ENCODE measurements at places on chromosomes 1 and 21.

DNA sequence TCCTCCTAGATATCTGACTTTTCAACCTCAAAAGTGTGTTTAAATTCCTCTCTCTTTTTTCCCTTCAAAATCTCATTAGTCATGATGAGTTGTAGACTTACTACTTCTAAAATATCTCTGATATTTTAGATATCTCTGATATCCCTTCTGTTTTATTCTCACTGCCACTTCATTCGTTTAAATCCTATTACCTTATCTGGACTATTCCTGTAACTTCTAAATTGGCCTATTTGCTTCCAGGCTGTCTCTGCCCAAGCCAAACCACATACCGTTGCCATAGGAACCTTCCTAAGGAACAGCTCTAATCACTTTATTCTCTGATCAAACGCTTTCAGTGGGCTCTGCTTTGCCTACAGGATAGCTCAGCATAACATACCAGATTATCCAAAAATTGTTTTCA lies 333.1 kb upstream of the CHRM3 start:
- no peak for ATAC-seq

GRCh38 chr1:235470741-235471439 lies 33.4 kb downstream of the B3GALNT2 start:
- ATAC-seq: no peak

- ATAC-seq: peak; percentile 73
Observed at GRCh38 chr1:170209125-170209524, 63.4 kb downstream of the NTMT2 start.

DNA sequence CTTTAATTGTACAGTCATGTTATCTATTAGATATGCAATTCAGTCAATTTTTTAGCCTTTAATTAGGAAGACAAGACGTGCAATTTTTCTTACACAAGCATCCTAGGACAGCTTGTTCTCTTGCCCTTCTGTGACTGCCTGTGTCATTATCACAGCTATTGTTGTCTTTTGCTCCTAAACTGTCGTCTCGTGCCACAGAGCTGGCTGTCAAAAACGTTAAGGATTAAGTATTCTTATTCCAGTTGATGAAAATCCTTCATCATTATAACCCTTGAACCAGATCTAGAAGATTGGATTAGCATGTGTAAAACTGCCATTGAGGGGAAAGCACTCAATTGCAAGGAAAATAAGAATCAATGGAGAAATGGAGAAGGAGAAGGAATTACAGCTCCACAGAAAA lies 43.8 kb upstream of the AIM2 start:
- ATAC-seq: no peak

DNA sequence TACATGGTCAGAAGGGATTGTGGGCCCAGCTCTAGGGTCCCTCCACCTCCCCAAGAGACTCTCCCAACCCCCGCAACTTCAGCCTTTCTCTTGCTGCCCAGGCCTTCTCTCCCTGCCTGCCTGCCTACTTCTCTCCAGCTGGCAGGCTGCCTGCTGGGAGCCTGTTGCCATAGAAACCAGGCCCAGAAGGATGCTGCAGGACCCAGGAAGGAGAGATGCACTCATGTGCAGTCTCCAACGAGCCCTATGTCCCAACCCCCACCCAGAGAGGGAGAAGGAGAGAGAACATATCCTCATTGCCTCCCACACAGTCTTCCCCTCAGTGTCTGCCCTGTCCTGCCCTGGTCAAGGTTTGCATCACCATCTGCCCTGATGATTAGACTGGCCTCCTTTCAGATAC lies 10.8 kb upstream of the SMIM12 start:
- peak; percentile 28 for ATAC-seq

- no peak for ATAC-seq
Observed at GRCh38 chr1:197638316-197638715, 137.0 kb downstream of the DENND1B start.

- no peak for ATAC-seq
Observed at GRCh38 chr1:1051127-1051810, 22.8 kb downstream of the RNF223 start.

GRCh38 chr1:42931911-42932422 lies 26.7 kb downstream of the SLC2A1 start:
- ATAC-seq: peak; percentile 83

- no peak for ATAC-seq
Observed at GRCh38 chr21:45026066-45026745, 48.2 kb upstream of the ADARB1 start.

DNA sequence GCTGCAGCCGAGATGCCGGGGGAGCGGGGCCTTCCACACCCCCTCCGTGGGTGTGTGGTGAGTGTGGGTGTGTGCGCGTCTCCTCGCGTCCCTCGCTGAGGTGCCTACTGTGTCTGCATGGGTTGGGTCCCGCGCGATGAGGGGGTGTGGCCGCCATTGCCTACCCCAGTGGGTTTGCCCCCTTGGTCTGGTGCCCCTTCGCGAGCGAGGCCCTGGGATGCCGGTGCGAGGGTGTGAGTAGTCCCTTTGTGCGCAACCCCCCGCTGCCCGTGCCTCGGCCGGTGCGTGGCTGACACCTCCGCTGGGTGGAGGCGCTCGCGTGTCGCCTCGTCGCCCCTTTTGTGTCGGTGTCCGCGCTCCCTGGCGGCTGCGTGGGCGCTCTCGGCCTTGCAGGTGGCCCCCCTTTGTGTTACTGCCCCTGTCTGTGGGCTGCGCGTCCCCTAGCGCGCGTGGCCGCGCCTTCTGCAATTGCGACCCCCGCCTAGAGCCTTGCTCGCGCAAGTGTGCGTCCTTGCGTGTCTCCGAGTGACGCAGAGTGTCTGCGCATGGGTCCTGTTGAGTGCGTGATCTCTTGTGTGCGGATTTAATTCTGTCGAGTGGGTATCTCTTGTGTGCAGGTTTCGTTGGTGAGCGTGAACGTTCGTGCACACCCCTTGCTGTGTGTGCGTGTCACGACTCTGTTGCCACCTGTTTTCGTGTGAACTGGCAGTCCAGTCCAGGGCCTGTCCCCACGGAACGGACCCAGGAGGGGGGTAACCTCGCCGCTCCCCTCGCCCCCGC lies 553 bp downstream of the TTC3 start:
- ATAC-seq: peak; percentile 28

GRCh38 chr1:190376044-190376443 lies 101.6 kb downstream of the BRINP3 start:
- no peak for ATAC-seq

DNA sequence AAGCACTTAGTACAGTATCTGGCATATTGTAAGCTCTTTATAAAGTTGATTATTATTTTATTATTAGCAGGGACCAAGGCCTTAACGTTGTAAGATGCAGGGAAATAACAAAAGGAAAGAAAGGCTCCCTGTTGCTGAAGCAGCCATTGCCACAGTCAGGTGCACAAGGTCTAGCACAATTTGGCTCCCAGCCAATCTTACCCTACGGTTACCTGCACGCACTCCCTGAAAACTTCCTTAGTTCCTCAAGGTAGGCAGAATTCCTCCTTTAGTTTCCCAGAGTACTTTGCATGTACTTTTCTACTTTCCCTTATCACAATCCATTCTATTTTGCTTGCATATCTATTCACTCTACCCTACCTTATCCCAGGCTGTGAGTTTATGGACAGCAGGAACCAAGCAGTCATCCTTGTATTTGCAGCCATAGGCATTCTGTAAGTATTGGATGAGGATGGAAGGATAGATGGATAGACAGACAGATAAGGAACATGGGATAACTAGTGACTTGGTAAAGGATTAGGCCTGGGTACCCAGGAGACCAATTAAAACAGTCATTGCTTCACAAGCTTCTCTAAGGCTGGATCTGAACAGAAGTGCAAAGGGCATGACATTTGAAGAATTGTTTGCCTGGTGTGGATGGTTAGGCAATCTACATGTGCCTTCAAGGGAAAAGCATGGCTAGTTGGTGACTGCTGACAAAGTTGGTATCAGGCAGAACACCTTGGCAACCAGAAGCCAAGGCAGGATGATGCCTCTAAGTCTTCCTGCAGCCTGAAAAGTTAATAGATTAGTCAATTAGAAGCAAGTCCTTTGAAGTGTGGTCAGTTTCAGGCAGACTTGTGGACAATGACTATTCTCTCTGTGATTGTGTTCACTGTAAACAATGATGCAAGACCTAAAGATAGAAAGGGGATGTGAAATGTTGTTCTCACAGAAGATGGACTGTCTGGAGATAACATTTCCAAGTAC lies 20.8 kb upstream of the JAK1 start:
- no peak for ATAC-seq

- ATAC-seq: no peak
Observed at GRCh38 chr1:191065771-191066170, 588.1 kb upstream of the BRINP3 start.

DNA sequence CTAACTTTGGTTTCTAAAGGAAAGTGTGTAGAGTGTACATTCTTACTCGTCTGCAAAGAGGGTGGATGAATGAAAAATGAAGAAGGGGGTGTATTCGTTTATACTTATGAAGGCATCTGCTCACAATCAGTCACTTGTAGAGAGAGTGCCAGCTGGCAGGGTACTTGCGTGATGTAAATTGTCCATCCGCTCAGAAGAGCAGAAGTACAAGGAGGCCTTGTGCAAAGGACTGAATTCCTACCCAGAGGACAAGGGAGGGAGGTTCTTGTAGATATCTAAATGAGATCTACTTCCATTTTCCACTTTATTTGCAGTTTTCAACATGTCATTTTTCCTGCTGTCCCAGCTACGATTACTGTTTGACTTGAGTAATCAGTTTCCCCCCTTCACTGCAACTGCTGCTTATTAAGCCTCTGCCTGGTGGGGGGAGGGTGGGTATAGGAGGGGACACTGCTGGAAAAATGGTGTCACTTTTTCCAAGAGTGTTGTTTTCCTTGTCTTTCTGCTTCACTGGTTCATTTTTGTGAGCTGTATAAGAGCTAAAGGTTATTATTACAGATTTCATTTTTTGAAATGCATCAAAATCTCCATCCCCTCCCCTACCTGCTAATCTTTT lies 67.3 kb downstream of the LAMC1 start:
- no peak for ATAC-seq

- ATAC-seq: no peak
Observed at GRCh38 chr1:245587435-245588115, 432.8 kb downstream of the KIF26B start.

GRCh38 chr21:42534421-42535378 lies 21.0 kb downstream of the SLC37A1 start:
- ATAC-seq: no peak

DNA sequence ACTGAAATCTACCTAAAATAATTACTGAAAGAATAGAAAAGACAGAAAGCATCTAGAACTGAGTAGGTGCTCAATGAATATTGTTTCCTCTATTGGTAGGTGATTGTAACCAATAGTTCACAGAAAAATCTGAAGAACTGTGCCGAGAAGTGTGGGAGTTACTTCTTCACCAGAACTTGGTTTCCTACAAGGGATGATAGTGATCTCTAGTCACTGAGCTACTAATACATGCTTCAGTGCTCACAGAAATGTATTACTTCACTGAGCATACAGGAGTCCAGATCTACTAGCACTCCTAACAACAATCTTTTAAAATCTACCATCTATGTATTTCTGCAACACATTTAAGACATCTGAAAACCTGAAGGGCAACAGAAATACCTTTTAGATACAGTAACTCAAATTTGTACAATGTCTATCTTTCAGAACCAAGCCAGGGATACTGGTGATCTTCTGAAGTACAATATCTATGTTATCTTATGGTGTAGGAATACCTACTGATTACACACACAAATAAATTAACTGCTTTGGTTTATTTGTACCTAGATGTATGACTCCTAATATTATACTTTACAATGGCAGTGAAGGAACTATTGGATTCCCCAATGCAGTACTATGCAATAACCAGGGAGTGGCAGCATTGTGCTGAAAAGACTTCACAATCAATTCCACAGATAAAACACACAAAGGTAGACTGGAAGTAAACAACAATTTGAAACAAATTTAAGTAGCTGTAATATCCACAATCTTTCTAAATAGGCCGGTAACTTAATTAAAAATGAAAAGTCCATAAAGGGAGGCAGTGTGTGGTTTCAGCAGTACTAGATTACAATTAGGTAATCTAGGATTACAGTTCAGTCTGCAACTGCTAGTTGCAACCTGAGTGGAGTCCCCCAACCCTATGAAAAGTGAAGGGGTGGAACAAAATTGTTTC lies 243.0 kb downstream of the SLC45A1 start:
- peak; percentile 63 for ATAC-seq

GRCh38 chr1:181499825-181500224 lies 16.5 kb downstream of the CACNA1E start:
- no peak for ATAC-seq

- ATAC-seq: peak; percentile 45
Observed at GRCh38 chr21:44722731-44723130, 11.4 kb upstream of the TSPEAR start.

DNA sequence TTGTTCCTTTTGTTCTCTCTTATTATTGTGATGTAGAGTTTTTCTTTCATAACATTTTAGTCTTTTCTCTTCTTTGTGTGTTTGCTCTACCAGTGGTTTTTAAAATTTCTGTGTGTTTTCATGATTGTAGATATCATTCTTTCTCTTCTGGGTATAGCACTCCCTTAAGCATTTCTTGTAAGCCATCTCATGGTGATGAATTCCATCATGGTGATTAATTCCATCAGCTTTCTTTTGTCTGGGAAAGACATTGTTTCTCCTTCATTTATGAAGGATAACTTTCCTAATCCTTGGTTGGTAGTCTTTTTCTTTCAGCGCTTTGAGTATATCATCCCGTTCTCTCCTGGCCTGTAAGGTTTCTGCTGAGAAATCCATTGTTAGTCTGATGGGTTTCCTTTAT lies 22.7 kb downstream of the CD55 start:
- ATAC-seq: no peak

- no peak for ATAC-seq
Observed at GRCh38 chr1:19410393-19410792, 74.9 kb downstream of the CAPZB start.

DNA sequence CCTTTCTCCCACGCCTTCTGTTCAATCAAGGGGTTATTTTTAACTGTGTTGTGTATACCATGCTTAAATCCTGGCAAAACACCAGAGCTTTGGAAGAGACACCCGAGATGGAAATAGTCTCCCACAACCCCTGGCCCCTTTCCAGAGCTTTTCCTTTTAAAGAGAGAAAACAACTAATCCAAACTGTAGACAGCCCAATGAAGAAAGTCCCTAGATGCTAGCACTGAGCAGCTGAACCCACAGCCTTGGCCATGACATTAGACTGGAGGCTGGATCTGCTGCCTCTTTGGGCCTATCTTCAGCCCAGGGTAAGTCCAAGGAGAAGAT lies 64.9 kb upstream of the ARTN start:
- ATAC-seq: no peak
